ENCODE measurements at places on chromosomes 1 and 21.

GRCh38 chr1:63980740-63981407, 207.1 kb downstream of the ROR1 start:
- DNase-seq = no peak

- DNase-seq = no peak
These were observed 3.1 kb downstream of the KIFAP3 start for GRCh38 chr1:170071378-170071777.

DNA sequence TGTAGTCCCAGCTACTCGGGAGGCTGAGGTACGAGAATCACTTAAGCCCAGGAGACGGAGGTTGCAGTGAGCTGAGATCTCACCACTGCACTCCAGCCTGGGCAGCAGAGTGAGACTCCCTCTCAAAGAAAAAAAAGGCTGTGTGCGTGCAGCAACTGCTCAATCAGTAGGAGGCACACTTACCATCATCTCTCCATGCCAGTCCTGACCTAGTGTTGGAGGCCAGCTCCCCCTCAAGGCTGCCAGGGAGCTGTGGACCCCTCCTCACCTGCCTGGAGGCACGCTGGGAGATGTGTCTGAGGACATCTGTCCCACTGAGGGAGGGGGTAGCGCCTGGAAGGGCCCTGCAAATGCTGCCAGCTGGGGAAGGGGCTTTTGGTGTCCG, 11.9 kb downstream of the RPS6KA1 start:
- no peak for DNase-seq

DNA sequence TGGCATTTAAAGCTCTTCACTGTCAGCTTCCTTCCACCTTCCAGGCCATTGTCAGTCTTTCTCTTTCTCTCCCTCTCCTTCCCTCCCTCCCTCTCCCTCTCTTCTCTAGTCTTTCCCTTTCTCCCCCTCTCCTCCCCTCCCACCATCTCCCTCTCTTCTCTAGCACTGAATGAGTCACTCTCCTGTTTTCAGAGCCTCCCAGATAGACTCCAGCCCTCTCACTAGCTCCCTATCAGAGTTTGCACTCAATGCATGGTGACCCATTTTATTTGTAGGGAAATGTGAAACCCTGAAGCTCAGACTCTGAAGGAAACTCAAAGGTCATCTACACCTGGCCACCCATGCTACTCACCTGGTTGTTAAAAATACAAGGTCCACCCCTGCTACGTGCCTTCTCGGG, 4.4 kb upstream of the MATN1 start:
- no peak for DNase-seq

GRCh38 chr1:28591708-28592320, at the start of gene RAB42:
Gene RAB42 (plus strand): TSS chr1:28592265. CDS start chr1:28592512, 247 bp downstream.
- DNase-seq = no peak

DNA sequence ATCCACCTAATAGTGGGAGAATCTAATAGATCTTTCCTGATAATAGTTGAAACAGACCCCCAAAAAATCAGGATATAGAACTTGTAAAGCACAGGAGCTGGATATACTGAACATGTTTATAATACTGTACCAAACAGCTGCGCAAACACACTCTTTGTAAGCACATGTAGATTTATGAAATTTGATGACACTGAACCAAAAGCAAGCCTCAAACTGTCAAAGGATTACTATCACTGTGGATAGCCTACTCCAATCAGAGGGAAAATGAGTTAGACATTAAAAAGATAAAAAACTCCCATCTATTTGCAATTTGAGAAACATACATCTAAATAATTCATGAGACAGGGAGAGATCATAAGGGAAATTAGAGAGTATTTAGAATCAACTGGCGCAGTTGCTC, 26.1 kb downstream of the RCAN3 start:
- no peak for DNase-seq

DNA sequence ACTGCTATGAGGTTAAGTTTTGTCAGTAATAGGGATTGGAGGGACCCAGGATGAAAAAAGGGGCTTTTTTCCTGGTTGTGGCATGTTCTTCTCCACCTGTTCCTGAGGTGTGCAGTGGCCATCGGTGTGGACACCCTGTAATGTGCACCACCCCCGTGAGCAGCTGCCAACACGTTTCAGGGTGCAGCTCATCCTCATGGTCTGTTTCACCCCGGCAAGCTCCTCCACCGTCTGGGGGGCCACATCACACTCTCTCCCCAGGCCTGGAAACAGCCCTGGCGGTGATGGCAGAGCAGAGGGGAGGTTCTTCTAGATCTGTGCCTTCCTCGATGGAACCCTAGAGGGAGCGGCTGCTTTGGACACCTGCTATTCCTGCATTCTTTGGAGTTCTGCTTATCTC, 435.4 kb downstream of the MATN1 start:
- DNase-seq = no peak
